ENCODE measurements at places on chromosomes 7 and 10.

DNA sequence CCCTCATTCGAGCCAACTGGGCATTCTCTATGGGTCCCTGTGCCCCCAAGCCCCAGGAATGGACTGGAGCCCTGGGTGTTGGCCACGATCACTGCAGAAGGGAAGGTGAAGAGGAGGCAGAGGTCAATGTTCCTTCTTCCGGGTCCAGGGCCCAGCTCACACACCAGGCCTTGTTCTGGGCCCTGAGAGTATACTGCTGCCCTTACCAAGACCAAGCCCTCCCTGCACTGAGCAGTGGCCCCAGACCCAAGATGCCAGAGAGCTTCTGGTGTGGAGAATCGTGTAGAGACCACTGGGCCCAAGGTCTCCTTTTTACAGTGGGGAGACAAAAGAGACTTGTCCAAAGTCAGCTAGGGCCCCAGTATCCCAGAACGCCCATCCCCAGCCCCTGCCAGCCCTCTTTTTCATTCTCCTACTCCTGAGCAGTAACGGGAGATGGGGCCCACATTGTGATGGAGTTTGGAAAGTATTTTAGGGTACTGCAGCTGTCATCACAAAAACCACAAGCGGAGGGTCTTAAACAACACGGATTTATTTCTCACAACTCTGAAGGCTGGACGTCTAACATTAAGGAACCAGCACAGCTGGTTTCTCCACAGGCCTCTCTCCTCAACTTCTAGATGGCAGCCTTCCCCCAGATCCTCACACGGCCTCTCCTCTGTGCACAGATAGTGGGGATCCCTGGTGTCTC is 79.4 kb downstream of the PDGFA start:
- DNase-seq = no peak

- DNase-seq = no peak
These were observed 130.4 kb upstream of the KCNMA1 start for GRCh38 chr10:77768039-77768438.

DNA sequence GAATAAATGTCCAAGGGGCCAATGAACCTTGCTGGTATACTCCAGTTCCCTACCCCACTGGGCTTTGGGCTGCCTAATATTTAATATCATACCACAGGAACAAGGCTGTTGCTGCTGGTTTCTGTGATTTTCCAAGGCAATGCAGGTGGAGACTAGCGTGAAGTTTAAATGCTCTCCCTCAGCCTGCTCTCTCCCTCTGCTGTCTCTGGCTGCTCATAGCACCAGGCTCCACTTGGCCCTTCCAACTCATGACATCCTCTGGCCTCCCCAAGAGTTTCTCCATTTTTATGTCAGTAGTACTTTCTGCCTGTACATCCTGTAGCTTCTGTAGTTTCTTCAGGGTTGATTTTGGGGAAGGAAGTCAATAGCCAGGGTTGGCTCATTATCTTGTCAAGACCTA is 103.5 kb downstream of the LHFPL3 start:
- no peak for DNase-seq

- no peak for DNase-seq
These were observed 1.4 kb upstream of the SVIL start for GRCh38 chr10:29636178-29636577.

GRCh38 chr7:114687238-114687637 is 234.7 kb upstream of the MDFIC start:
- DNase-seq = no peak

GRCh38 chr10:106181501-106181900 is 983.0 kb downstream of the SORCS1 start:
- DNase-seq = no peak

DNA sequence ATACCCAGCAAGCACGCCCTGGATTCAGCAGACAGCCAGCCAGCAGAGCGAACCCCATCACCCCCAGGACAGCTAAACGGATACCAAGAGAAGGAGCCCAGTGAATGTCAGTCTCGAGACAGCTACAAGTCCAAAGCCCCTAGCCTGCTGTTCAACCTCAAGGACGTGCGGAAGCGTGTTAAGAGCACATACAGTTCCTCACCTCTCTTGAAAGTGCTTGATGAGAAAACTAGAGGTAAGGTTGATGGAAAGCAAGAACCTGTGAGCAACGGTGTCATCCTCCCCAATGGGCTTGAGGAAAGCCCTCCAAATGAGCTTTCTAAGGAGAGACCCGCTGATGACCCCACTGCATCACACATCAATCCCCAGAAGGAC is 24.9 kb downstream of the C10orf71 start:
- DNase-seq = no peak

GRCh38 chr10:52436664-52437063 is 122.6 kb downstream of the DKK1 start:
- DNase-seq = no peak

- no peak for DNase-seq
These were observed 20.7 kb downstream of the IFIT3 start for GRCh38 chr10:89348481-89348880.

DNA sequence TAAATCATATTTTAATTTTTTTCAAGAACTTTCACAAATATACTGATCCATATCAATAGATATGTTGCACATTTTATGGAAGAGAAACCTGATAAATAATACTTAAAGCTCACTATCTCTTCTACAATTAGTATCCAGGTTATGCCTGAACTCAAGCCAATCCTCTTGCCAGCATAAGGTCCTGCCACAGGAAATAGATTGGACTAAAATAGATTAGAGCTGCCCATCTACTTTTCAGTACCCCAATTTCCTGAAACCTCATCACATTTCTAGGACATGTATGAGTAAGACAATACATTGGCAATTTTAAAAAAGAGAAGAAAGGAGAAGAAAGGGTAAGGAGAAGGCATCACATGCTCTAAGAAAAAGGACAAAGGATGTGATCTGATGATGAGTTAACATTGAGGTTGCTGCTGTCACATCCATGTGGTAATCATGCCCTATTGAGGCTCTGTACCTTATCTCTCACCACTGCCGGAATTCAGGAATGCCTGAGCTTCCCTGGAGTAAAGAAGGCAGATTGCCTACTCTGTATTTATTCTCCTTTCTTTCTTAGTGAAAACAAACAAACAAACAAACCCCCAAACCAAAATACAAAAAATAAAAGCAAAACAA is 199.7 kb downstream of the ANK3 start:
- DNase-seq = no peak

- DNase-seq = no peak
These were observed 10.4 kb downstream of the VCL start for GRCh38 chr10:74008212-74008731.

DNA sequence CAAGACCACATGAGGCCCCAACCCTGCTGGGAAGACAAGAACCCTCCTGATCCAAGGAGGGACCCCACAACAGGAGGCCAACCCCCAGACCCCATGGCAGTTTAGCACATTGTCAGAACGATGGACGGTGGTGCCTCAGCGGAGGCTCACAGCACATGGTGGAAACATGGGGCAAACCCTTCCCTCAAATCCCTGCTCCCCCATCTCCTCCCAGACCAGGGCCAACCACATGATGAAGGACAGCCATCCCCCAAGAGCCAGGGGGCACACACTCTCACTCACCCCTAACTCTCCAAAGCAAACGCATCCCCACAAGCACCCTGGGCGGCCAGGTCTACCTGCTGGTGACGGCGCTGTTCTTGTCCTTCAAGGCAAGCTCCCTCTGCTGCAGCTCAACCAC is 83.9 kb downstream of the MAD1L1 start:
- DNase-seq = no peak

- DNase-seq = no peak
These were observed 101.9 kb upstream of the PIP4K2A start for GRCh38 chr10:22816298-22816653.

DNA sequence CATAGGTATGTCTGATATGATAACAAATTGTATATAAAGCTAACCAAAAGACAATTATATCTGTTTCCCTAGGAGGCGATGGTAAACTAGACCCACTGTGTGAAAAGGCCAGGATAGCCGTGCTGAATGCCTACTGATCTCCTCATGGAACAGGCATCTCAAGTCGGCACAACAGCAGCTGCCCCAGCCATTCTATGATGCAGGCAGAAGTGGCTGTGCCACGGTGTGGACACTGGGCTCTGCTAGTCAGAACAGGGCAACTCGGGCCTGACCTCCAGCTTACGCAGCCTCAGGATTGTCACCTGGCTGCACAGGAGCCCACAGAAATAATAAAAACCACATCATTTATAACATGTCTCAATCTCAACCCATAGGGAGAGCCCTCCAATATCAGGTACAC is 15.0 kb downstream of the C10orf53 start:
- no peak for DNase-seq

DNA sequence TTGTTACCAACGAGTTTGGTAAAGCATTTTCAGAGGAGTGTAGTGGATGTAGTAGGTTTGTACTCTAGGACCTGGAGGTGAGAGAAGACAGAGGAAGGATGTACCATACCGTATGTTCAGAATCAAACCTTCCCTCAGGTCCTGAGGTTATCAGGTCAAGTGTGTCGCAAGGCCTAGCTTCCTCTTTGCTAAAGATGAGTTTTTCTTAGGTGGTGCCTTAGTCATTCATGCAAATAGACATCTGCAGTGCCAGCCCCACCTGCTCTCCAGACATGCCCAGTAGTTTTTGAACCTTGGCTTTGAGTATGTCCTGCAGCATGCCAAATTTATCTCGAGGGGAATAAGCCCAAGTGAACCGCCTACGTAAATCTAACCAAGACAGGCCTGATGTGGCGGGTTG is 71.3 kb downstream of the HDAC9 start:
- no peak for DNase-seq

- DNase-seq = no peak
These were observed 232.8 kb downstream of the GLRX3 start for GRCh38 chr10:130368761-130369560.

- DNase-seq = no peak
These were observed 91.6 kb downstream of the DNMBP start for GRCh38 chr10:99917963-99918825.

DNA sequence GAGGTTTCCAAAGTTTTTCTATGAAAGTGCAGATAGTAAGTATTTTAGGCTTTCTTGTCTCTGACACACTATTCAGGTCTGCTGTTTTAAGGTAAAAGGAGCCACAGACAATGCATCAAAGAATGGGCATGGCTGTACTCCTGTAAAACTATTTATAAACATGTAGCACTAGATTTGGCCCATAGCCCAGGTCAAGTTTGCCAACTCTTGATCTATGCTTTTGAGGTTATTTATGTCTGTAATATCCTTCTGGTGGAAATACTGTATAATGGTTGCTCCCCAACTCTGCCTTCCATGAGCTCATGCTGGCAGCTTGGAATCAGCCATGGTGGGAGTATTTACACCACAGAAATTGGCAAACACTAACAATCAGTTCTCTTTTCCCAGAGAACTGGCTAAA is 244.6 kb downstream of the BUB3 start:
- DNase-seq = no peak

GRCh38 chr10:121595806-121596688 is 2.2 kb downstream of the FGFR2 start:
- DNase-seq = no peak

GRCh38 chr10:43846187-43846680 is 197.6 kb upstream of the ZNF32 start:
- no peak for DNase-seq

GRCh38 chr7:7595451-7595850 is 28.8 kb downstream of the MIOS start:
- no peak for DNase-seq

DNA sequence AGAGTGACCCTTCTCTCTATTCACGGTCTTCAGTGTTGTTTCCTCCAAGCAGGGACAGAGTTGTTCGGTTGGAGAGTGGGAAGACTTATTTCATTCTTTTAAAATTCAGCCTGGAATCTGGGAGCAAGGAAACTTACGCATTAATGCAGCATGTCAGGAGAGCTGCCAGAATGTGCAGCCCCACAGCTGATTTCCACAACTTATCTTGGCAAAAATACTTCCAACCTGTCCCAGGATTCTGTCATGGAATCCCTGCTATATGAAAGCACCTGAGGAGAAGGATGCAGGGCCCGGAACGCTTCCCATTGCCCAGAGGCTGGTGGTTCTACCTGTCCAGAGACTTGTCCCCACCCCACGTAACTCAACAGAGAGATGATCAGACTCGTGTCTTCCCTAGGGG is 86.9 kb upstream of the MKI67 start:
- no peak for DNase-seq

All from esophagus squamous epithelium (tissue), 5 donors.